ENCODE measurements at places on chromosomes 2 and 18.

- DNase-seq: no peak
Measured at GRCh38 chr2:238730881-238731280, 117.0 kb upstream of the TWIST2 start.

- no peak for DNase-seq
Measured at GRCh38 chr2:70795164-70795995, 4.9 kb upstream of the FIGLA start.

DNA sequence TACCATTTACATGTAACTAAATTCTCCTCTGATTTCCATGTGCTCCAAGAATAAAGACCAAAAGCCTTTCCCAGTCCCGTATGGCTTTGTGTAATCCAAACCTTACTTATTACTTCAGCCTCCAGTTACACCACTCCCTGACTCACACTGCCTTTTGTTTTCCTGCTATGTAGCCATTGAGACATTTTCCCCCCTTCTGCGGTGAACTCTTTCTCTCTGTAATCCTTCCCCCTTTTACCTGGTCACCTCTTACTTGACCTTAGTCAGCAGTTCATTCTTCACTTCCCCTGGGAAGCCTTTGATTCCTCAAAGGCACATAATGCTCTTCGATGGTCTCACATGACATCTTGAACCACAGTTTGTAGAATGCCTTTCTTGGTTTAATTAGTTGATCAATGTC lies 256.0 kb upstream of the FANCL start:
- DNase-seq: no peak

DNA sequence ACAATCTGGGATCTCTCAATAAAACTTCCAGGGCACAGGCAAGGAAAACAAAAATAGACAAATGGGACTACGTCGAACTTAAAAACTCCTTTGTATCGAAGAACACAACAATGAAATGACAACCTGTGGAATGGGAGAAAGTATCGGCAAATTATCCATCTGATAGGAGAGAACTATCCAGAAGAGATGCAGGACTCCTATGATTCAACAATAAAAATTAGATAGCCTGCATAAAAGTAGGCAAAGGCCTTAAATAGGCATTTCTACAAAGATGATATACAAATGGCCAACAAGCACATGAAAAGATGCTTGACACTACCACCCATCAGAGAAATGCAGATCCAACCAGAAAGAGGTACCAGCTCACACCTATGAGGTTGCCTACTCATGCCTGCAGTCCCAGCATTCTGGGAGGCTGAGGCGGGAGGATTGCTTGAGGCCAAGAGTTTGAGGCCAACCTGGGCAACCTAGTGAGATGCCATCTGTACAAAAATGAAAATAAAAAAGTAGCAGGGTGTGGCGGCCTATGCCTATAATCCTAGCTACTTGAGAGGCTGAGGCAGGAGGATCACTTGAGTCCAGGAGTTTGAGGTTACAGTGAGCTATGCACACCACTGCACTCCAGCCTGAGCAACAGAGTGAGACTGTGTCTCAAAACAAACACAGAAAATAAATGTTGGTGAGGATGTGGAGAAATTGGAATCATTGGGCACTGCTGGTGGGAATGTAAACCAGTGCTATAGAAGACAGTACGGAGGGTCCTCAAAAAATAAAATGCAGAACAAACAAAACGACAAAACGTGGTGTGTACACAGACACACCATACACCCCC lies 21.6 kb downstream of the TWIST2 start:
- no peak for DNase-seq

- no peak for DNase-seq
Measured at GRCh38 chr2:172328103-172328841, 99.1 kb upstream of the ITGA6 start.
